ENCODE measurements at places on chromosomes 16 and 17.

DNA sequence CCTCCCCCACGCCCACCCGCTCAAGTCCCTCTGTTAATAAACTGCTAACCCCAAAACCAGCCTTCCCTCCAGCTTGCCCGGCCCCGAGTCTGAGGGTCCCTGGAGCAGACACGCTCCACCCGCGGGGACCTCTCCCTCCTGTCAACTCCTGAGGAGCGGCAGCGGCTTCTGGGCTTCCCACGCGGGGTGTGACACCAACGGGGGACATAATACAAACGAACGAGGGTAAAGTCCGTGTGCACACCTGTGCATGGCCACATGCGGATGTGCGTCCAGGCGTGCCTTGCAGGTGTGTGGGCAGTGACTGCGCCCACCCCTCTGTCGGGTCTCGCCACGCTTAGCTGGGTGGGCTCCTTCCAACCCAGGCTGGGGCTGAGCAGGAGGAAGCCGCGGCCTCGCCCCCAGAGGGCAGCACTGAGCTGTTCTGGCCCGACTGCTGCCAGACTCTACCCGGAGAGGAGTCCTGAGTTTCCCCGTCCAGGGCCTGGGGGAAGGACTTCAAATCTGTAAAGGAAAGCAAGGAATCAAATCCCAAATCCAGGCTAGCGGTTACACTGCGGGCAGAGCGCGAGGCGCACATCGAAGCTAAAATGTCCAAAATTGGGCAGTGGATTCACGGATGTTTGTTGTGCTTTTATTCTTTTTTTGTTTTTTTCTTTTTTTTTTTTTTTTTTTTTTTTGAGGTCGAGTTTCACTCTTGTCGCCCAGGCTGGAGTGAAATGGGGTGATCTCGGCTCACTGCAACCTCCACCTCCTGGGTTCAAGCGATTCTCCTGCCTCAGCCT is 24.2 kb upstream of the KRT17 start:
- peak; percentile 57 for DNase-seq

GRCh38 chr16:17244872-17245551 is 225.7 kb downstream of the XYLT1 start:
- DNase-seq, result no peak

DNA sequence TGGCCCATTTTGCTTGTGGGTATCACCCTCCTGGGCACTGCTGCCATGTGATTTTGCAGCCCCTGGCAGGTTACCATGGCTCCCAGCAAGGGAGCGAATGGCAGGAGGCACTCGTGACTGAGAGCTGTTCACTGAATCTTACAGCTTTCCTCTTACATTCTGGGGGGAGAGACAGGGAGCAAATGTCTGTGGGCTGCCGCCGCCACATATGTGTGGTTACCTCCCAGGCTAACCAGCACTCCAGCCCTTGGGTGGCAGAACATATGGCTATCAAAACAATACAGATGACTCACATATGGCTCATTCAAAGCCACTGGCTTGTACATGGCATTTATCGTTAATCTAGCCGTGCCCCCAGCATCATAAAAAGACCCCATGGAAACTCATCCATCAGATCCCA is 19.8 kb downstream of the GTF3C1 start:
- DNase-seq, result no peak

DNA sequence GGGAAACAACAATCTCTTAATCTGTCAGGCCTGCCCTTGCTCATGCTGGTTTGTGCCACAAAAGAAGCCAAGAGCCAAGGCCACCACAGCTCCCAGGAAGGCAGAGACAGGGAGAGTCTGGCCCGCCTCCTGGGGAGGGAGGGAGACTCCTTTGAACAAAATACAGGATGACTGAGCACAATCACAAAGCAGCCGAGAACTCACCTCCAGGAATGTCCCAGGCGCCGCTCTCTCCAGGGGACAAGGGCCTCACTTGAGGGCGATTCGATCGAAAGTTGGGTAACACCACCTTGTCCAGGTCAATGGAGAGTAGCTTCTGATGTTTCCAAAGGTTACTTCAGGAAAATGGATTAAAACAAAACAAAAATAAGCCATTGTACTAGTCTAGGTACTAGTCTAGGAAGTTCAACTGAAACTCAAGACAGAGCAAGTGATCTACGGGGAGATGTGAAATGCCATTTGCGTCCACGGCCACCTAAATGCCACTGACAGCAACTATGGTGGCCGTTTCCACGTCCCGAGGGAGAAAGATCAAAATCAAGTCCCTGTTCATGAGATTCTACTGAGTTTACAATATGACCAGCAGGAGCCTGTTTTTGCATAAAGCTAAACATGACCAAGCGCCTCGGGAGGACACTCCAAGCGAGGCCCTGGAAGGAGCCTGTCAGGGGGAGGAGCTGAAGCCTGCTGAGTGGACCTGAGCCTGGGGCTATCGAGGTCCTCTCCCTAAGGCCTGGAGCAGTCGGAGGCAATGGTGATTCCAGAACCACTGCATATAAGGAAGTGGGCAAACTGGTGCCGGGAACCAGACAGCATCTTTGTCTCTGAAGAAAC is 13.4 kb upstream of the SLC38A8 start:
- no peak for DNase-seq

- peak; percentile 76 for DNase-seq
Measured at GRCh38 chr17:46212634-46213435, 19.6 kb upstream of the KANSL1 start.

GRCh38 chr17:20997711-20998570 is 44.9 kb downstream of the USP22 start:
- DNase-seq, result no peak

DNA sequence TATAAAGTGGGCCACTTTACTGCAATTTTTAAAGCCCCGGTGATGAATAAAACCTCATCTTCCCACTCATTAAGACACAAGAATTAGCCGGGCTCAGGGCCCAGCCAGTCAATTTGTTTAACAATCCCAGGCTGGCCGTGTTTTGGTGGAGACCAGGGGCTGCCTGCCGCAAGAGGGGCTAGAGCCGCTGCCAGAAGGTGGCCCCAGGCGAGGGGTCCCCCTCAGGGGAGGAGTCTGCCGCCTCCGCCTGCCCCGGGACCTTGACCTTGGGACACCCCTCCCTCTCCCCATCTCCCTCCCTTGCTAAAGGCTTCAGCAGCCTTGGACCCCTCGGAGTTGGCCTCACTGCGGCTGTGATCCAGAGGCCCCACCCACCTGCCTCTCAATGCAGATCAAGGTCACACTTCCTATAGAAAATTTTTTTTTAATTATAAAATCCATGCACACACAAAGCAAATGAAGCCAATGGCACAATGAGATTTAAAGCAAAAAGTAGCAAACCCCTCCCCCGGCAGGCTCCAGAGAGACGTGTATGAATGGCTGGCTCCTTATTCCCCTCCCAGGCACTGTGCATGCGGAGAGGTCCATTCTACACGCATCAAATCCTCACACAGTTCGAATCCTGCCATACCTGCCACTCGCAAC is 23.0 kb upstream of the SLC38A10 start:
- DNase-seq, result no peak

- no peak for DNase-seq
Measured at GRCh38 chr16:30016555-30017276, 5.9 kb upstream of the DOC2A start.

DNA sequence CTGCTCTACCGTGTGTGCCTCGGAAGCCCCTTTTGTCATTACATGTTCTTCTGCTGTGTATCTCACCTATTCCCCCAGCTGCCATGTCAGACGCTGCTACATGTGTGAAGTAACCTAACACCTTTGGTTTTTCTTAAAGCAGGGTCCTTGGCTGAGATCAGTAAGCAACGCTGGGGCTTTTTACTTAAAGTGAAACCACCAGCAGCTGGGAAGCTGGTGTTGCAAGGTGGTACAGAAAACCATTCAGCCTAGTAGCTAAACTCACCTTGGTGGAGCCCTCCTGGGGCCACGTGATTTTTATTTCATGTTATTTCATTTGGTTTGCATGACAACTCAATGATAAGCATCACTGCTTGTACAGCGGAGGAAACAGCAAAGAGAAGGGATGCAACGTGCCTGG is 62.6 kb downstream of the PLCG2 start:
- no peak for DNase-seq

DNA sequence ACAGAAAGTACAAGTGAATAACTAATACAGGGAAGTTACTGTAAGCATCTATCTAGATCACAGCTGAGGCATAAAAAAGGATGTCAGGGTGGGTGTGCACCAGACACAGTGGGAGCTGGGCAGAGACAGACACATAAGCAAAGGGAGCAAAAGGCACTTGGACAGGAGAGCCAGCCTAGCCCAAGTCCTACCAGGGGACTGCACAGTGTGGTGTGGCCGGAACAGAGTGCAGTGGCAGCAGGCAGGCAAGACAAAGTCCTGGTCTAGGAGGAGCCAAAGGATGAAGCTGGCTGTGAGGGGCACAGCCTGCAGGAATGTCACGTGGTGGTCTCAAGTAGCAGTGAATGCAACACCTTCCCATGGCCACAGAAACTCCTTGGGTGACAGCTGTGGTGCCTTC is 21.9 kb downstream of the RAD51D start:
- DNase-seq, result no peak

DNA sequence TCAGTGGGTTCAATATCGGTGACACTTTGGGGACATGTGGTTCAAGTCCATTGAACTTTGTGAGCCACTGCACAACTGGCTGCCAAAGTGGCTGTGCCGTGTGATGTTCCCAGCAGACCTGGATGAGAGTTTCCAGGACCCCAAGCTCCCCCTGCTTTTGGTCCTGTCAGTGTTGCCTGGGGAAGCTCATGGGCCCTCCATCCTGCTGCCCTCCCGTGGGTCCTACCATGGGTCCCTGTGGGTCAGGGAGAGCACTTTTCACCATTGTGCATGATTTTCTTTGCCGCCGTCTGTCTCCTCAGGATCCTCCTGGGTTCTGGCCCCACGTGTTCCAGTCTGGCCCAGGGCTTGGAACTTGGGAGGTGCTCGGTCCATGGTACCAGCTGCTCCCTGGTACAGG is 38.1 kb downstream of the LGALS9 start:
- no peak for DNase-seq

DNA sequence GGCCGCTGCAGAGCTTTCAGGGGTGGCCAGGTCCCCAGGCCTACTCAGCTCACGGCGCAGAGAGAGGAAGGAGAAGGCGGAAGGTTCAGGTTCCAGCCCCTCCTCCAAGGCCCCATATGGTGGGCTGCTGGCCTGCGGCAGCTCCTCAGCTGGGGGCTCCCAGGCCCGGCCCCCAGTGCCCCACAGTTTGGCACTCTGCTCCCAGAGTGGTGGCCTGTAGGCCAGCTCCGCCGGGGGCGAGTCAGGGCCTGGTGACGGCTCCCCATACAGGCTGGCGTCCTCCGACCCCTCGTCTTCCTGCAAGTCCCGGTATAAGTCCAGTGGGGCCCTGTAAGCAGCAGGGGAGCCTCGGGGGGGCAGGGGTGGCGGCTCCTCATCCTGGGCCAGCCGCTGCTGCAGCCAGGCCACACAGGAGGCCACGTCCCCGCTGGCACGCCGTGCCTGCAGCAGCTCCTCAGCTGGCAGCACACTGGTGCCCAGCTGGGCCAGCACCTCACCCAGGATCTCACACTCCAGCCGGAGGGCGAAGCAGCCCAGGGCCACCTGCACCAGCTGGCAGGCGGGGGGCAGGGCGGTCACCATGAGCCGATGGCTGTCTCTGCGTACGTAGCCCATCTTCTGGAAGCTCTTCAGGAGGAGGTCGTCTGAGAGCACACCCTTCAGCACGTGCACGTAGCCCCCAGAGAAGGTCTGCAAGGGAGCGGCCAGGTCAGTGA is 3.7 kb downstream of the SPATA2L start:
- DNase-seq, result no peak

GRCh38 chr17:66381701-66382362 is 79.4 kb downstream of the PRKCA start:
- no peak for DNase-seq
